Naive thymus-derived CD8-positive, alpha-beta T cell (primary cell): ENCODE measurements at places on chromosomes 13 and 19.

- H3K27ac ChIP-seq, result no peak overlapping the region
- H3K4me3 ChIP-seq, result no peak overlapping the region
- no peaks in the 10 kb centered on the region for H3K27me3 ChIP-seq
- no peak for DNase-seq
- H3K4me1 ChIP-seq, result peaks cover 7% of the 10 kb centered on the region
- H3K36me3 ChIP-seq, result no peaks in the 10 kb centered on the region
Measured at GRCh38 chr13:20057963-20058362, 99.4 kb downstream of the ZMYM2 start.

GRCh38 chr13:101579281-101579802 lies 126.9 kb downstream of the ITGBL1 start:
- no peaks in the 10 kb centered on the region for H3K36me3 ChIP-seq
- peaks cover 1% of the 10 kb centered on the region for H3K27me3 ChIP-seq
- no peaks in the 10 kb centered on the region for H3K4me1 ChIP-seq
- H3K4me3 ChIP-seq, result no peak overlapping the region
- no peak for DNase-seq

DNA sequence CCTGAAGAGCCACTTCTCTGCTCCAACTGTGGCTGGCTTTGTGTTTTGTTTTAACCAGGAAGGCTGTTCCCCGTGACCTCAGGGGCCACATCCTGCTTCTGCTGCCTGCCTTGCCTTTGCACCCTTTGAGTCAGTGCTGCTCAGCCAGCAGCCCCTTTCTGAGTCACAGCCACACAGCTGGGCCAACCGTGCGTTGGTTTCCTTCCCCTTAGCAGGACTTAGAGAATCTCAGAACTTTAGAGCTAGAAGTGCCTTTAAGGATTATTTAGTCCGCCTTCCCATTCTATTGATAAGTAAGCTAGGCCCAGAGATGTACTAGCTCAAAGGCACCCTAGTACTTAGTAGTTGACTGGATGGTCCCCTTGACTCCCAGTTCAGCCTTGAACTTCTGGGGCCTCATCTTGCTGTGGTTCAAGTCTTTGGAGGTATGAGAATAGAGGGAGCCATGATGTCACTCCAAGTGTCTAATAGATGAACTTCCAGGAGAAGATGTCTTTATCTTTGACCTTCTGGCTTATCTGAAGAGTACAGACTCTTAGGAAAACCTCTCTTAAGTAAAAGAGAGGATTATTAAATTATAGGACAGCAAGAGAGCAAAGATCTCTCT lies 8.0 kb downstream of the RGCC start:
- peaks cover 79% of the 10 kb centered on the region for H3K36me3 ChIP-seq
- H3K27ac ChIP-seq, result peak overlapping the region; percentile 98
- no peaks in the 10 kb centered on the region for H3K27me3 ChIP-seq
- peak; percentile 87 for DNase-seq

DNA sequence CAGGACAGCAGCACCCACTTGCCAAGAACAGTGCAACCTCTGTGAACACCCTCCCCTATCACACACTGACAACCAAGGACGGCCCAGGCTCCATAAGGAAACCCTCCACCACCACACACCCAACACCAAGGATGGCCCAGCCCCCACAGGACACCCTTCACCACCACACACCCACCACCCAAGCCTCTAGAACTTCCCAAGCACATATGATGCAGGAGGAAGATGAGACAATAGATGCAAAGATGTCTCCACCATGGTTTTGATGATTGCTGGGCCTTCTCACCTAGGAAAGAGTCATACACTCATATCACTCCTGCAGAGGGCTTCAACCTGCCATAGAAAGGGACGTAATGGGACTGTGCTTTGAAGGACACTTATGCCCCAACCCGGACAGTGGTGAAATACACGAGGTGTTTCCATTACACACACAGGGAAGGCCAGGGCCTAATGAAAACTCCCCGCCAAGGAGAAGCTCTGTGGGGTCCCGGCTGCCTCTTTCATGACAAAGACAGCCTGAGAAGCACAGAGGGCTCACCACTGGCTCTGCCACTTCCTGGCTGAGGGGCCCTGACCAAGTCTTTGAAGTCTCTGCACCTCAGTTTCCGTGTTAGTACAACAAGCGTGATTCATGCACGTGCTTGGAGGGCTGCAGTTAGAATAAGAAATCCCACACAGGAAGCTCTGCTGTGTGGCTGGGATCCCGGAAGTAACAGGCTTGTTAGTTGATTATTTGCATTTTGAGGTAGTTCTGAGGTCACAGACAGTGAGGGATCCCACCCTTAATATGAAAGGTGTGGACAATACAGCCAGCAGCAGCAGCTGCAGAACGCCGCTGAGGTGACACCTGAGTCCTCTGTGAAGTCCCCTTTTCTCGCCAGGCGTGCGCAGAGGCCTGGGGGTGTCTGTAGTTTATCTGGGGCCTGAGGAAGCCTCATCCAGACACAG lies 61.9 kb upstream of the ATP12A start:
- peaks cover 34% of the 10 kb centered on the region for H3K4me1 ChIP-seq
- peak overlapping the region; percentile 96 for H3K27ac ChIP-seq
- peak overlapping the region; percentile 80 for H3K4me3 ChIP-seq
- H3K36me3 ChIP-seq, result no peaks in the 10 kb centered on the region
